ENCODE measurements at places on chromosomes 2 and 18.

GRCh38 chr2:160784034-160784433 is 290.4 kb upstream of the RBMS1 start:
- DNase-seq: no peak

- no peak for DNase-seq
Measured at GRCh38 chr18:78526275-78526674, 453.3 kb upstream of the SALL3 start.

GRCh38 chr2:160207271-160207670 is 7.2 kb upstream of the ITGB6 start:
- DNase-seq: no peak

GRCh38 chr2:95122197-95122551 is 566 bp upstream of the MRPS5 start:
- DNase-seq: no peak

DNA sequence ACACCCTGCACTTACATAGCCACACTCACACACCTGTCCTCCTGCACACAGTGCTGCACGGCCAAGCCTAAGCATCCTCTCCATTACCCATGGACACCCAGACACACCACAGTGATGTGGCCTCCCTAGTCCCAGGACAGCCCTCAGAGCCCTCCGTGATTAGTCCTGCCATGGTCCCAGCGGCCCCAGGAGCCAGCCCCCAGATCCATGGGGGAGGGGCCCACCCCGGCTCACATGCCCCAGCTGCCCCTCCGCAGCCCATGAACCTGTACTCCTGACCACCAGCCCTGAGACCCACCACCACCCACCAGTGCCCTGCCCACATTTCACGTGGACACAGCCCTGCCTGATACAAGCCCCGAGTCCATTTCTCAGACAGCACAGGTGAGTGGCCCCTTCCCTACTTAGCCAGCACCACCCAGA is 8.1 kb upstream of the DUSP2 start:
- DNase-seq: no peak

DNA sequence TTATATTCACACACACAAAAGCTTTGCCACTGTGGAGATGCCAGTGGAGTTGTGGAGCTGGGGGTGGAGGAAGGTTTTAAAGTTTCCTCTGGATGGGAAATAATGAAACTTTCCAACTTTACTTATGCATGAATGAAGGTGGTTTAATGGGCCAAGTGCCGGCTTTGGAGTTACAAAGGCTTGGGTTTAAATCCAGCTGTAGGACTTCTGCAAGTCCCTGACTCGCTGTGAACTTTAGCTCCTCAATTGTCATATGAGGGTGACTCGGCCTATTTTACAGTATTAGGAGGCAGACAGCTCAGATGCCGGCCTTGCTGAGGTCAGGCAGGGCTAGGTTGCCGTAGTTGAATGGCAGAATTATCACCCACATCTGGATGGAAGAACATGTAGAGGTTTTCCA is 415.8 kb upstream of the TRIB2 start:
- DNase-seq: no peak

GRCh38 chr2:3389193-3389592 is 9.7 kb downstream of the TRAPPC12 start:
- DNase-seq: no peak

- DNase-seq: no peak
Measured at GRCh38 chr2:48144777-48145176, 238.5 kb upstream of the FBXO11 start.

DNA sequence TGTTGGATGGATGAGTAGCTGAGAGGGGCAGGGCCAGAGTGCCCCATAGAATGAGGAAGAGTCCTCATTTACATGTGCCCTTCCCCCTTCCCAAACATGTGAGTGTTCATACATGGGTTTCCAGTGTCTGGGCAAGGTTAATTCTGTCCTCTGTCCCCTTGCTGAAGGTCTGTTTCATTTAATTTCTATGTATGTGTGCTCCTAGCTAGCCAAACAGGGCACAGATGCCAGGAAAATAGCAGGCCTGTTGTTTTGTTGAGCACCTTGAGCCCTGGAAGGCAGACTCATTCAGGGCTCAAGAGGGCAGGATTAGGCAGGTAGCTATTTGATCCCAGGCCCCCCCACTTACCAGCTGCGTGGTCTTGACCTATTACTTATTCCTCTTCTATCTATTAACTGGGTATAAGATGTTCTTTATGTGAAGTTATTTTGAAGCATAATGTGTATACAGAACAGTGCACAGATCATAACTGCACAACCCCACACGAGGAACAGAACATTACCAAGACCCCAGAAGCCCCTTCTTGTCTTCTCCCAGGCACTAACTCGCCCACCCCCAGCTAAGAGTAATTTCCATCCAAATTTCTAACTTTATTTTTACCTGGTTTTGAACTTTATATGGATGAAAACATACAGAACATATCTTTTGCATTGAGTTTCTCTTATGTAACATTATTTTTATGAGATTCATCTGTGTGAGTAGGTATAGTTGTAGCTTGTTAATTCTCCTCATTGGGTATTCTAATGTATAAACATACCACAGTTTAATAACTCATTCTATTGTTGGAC is 164.3 kb downstream of the RPIA start:
- no peak for DNase-seq

All from activated CD4-positive, alpha-beta T cell treated with anti-CD3 and anti-CD28 coated beads, Interleukin-2, amount 50 U/mL, for 16 hours (primary cell).